ENCODE measurements at places on chromosomes 6 and 20. TPM values are rescaled to one million over a fixed set of nuclear protein-coding genes. Genes with fewer than 3 reads are reported as not detected.
A peak's percentile ranks its signal among the peaks of the same experiment; 100 is the strongest.

Gene GRM1
- total RNA-seq, result 0.19 TPM

DNA sequence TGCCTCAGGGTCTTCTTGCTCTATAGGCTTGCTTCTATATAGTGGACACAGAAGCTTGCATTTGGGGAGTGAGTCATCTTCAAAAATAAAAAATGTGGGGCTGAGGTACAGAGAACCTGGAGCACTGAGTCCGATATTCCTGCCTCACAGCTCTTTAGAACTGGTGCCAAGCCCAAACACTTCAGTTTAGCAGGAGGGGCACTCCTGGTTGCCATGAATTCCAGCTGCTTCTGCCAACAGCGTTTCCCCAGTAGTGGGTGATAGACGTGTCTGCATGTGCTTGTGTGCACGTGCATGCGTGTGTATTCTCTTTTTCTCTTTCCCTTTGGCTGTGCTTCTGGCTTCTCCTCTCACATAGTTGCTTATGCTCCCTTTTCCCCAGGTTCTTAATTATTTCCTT lies 11.9 kb downstream of the DNPH1 start:
- no peak overlapping the region for H3K27ac ChIP-seq
- no peaks in the 10 kb centered on the region for H3K36me3 ChIP-seq
- no peaks in the 10 kb centered on the region for H3K27me3 ChIP-seq
- H3K4me1 ChIP-seq, result no peaks in the 10 kb centered on the region

- no peaks in the 10 kb centered on the region for H3K36me3 ChIP-seq
- H3K4me1 ChIP-seq, result no peaks in the 10 kb centered on the region
- H3K27ac ChIP-seq, result no peak overlapping the region
- no peak for DNase-seq
Measured at GRCh38 chr6:449057-449430, 57.5 kb downstream of the IRF4 start.

DNA sequence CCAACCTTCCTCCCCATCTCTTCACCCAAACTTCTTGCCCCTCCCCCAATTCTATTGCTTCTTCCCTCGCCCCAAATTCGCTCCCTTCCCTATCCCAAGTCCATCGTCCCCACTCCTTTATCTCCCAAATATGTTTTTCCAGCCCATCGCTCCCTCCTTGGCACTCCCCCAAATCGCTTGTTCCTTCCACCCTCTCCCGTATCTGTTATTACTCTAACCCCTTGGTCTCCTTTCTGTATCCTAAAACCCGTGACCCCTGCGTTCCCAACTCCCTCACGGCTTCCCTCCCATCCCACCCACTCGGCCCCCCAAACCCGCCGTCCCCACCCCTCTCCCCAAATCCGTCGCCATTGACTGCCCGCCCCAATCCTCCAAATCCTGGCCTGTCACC lies 584 bp downstream of the MTCH1 start:
- peak overlapping the region; percentile 84 for H3K4me3 ChIP-seq
- no peaks in the 10 kb centered on the region for H3K36me3 ChIP-seq
- DNase-seq, result peak; percentile 44
- H3K27ac ChIP-seq, result peak overlapping the region; percentile 96

GRCh38 chr20:61436667-61437279 lies 184.7 kb downstream of the CDH4 start:
- no peak overlapping the region for H3K4me3 ChIP-seq
- no peak for DNase-seq
- no peaks in the 10 kb centered on the region for H3K27me3 ChIP-seq
- H3K4me1 ChIP-seq, result no peaks in the 10 kb centered on the region

Gene E2F1
- 1.5 TPM for total RNA-seq

Gene OPRM1
- total RNA-seq, result not detected

GRCh38 chr20:17556837-17557674 lies 12.8 kb upstream of the DSTN start:
- peak overlapping the region; percentile 61 for H3K27ac ChIP-seq
- H3K4me3 ChIP-seq, result no peak overlapping the region
- peaks cover 9% of the 10 kb centered on the region for H3K4me1 ChIP-seq
- H3K36me3 ChIP-seq, result no peaks in the 10 kb centered on the region
- DNase-seq, result peak; percentile 88

DNA sequence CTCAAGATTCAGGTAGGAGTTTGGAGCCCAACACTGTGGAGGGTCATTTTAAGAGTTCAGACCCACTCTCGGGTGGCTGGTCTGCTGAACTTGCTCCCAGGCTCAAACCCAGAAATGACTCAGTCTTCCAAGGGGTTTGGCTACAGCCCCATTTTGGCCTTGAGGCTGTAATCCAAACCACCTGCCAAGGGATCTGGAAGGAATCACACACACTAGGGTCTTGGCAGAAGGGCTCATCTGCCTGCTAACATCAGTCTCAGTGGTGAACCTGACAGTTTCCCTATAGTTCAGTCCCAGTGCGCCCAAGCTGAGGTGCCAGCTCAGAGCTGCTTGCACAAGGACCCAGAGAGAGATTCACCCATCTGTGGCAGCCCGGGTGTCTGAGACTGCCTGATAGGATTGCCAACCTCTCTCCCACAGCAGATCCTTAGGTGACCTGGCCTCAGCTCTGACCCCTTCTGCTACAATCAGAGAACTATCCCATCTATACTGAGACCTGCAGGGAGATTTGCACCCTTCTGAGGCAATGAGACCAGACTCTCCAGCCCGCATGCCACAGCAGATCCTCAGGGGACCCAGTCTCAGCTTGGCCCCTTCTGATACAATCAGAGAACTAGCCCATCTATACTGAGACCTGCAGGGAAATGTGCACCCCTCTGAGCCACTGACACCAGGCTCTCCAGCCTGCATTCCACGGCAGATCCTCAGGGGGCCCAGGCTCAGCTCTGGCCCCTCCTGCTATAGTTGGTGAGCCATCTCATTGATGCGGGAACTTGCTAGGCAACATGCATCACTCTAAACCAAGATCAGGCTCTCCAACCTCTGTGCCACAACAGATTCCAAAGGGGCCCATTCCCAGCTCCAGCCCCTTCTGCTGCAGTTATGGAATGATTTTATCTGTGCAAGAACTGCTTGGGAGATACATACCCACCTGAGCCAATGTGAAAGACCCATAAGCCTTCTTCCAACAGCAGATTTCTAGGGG lies 48.2 kb downstream of the THBS2 start:
- H3K36me3 ChIP-seq, result no peaks in the 10 kb centered on the region
- no peak overlapping the region for H3K4me3 ChIP-seq
- no peaks in the 10 kb centered on the region for H3K4me1 ChIP-seq
- DNase-seq, result no peak
- H3K27me3 ChIP-seq, result no peaks in the 10 kb centered on the region
- no peak overlapping the region for H3K27ac ChIP-seq

Gene CCM2L
- 13.8 TPM for total RNA-seq

Gene LY86
- 6.1 TPM for total RNA-seq

GRCh38 chr20:54556406-54556805 lies 81.0 kb downstream of the DOK5 start:
- no peaks in the 10 kb centered on the region for H3K27me3 ChIP-seq
- H3K36me3 ChIP-seq, result no peaks in the 10 kb centered on the region

GRCh38 chr6:49913636-49914375 lies 47.5 kb upstream of the CRISP1 start:
- H3K27ac ChIP-seq, result no peak overlapping the region
- DNase-seq, result no peak
- H3K36me3 ChIP-seq, result no peaks in the 10 kb centered on the region
- H3K27me3 ChIP-seq, result no peaks in the 10 kb centered on the region
- H3K4me3 ChIP-seq, result no peak overlapping the region
- no peaks in the 10 kb centered on the region for H3K4me1 ChIP-seq

DNA sequence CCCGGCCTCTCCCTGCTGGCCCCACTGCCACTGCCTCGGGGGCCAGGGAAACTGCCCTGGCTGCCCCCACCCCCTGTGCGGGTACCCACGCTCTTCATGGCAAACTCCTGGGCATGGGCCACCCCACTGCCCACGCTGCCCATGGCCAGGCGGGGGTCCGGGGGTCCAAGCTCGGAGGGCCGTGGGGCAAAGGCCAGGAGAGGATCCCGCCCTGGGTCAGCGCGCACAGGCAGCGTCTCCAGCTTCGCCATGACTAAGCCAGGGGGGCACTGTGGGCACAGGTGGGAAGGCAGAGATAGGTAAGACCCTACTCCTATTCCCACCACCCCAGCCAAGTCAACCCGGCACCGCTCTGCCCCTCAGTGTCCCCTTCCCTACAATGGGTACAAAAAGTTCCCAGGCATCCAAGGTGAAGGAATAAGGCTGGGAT lies 6.4 kb downstream of the LZTS3 start:
- H3K4me1 ChIP-seq, result peaks cover 29% of the 10 kb centered on the region
- no peak for DNase-seq
- no peak overlapping the region for H3K27ac ChIP-seq
- H3K36me3 ChIP-seq, result no peaks in the 10 kb centered on the region
- no peaks in the 10 kb centered on the region for H3K27me3 ChIP-seq

- no peaks in the 10 kb centered on the region for H3K27me3 ChIP-seq
- no peaks in the 10 kb centered on the region for H3K36me3 ChIP-seq
- no peaks in the 10 kb centered on the region for H3K4me1 ChIP-seq
- no peak for DNase-seq
- no peak overlapping the region for H3K4me3 ChIP-seq
Measured at GRCh38 chr6:16481697-16482399, 243.5 kb downstream of the GMPR start.

Gene TGM3
- 0.13 TPM for total RNA-seq

GRCh38 chr6:100217225-100218012 lies 223.4 kb upstream of the MCHR2 start:
- no peaks in the 10 kb centered on the region for H3K36me3 ChIP-seq
- no peaks in the 10 kb centered on the region for H3K27me3 ChIP-seq
- no peak overlapping the region for H3K4me3 ChIP-seq
- no peak for DNase-seq

Gene SMLR1
- total RNA-seq, result 0.16 TPM

DNA sequence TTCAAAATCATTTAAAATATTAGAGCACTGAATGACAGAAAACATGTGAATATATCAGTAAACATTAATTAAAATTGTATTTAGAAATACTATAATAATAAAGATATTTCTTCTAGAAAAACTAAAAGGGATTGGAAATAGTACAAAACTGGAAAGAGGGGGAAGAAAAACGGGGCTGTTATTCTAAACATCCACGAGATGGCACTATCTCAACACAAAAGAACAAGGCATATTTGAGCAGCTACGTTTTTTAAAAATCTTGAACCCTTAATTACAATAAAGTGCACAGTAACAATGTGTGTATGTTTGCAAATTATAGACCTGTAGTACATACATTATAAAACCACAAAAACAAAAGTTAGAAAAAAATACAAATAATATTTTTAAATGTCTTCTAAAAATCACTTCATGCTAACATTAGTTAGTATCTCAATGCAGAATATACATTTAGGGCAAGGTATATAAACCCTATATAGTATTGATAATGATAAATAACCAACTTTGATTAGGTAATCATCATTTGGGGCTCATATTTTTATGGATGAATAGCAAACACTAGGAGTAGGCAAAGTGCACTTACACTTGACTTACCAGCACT lies 42.5 kb upstream of the PNISR start:
- DNase-seq, result no peak
- H3K4me1 ChIP-seq, result no peaks in the 10 kb centered on the region
- H3K27ac ChIP-seq, result no peak overlapping the region

GRCh38 chr6:15303920-15304291 lies 58.0 kb downstream of the JARID2 start:
- no peaks in the 10 kb centered on the region for H3K27me3 ChIP-seq
- no peak overlapping the region for H3K4me3 ChIP-seq
- no peak for DNase-seq
- no peaks in the 10 kb centered on the region for H3K36me3 ChIP-seq
- no peak overlapping the region for H3K27ac ChIP-seq
